ENCODE measurements at places on chromosomes 6 and 20.
A peak's percentile ranks its signal among the peaks of the same experiment; 100 is the strongest.

DNA sequence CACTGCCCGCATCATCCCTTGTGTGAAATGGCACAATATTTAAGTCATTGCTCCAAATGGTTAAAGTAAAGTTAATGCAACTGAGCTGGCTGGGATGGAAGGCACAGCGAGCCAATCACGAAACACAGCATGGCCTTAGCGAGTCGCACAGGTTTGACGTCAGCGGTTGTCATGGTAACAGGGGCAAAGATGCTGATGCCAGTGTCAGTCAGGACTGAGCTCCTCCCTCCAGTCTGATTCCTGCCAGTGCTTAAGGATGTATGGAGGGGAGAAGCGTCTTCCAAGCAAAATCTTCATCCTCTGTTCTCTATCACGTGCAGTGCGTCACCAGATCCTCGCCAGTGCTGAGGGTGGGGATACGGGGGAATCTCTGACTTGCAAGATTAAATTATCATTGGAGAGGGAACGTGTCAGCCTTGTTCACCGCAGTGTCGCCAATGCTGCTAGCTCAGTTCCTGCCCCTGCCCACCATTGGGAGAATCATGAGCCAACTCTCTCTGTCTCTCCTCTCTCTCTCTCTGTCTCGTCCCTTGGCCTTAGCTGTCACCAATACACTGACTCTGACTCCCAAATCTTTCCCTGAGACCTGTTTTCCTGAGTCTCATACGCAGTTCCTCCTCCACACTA lies 24.5 kb downstream of the TSPYL4 start:
- no peak for DNase-seq

DNA sequence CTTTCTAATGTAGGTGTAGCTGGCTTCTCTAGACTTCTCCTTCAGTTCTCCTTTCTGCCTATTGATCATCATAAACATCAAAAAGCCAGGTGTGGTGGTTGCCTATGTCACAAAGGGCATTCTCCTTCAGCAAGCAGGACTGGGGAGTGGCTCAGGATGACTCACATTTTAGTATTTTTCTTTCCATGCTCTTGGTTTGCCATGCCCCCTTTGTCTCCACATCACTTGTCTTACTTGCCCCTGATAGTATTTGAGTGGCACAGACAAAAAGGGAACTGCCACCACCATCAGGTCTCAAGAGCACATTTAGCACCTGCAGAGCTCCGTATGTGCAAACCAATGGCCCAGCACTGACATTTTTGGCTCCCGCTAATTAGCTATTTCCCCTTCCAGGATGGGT lies 698.8 kb downstream of the DHX35 start:
- DNase-seq = no peak

- DNase-seq = peak; percentile 39
Observed at GRCh38 chr6:161195386-161195785, 78.5 kb downstream of the AGPAT4 start.

- no peak for DNase-seq
Observed at GRCh38 chr20:64241061-64241460, 14.5 kb upstream of the PCMTD2 start.

GRCh38 chr6:34148631-34149451 lies 3.0 kb upstream of the GRM4 start:
- DNase-seq = no peak

DNA sequence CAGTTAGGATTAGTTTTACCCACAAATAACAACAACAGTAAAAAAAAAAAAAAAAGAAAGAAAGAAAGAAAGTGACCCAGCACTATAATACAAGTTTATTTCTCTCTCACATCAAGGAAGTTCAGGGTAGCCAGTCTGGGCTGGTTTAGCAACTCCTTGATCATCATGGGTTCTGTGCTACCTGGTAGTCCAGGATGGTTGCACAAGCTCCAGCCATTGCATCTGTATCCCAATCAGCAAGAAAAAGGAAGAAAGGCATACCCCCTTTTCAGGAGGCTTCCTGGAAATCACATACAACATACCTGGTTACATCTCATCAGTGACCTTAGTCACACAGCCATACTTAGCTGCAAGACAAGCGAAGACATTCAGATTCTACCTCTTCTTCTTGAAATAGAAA lies 128.5 kb downstream of the MTHFD1L start:
- no peak for DNase-seq

- no peak for DNase-seq
Observed at GRCh38 chr6:101443315-101443714, 49.8 kb downstream of the GRIK2 start.

DNA sequence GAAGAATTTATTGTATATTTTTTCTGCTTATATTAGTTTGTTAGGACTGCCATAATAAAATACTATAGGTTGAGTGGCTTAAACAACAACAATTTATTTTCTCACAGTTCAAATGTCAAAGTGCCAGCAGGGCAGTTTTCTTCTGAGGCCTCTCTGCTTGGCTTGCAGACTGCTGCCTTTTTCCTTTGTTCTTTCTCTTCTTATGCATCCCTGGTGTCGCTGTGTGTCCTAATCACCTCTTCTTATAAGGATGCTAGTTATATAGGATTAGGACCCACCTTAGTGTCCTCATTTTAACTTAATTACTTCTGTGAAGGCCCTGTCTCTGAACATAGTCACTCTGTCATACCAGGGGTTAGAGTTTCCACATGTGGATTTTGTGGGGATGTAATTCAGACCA lies 354.4 kb downstream of the NKAIN2 start:
- DNase-seq = no peak

GRCh38 chr6:32912951-32913350 lies 27.9 kb downstream of the HLA-DMB start:
- DNase-seq = no peak

DNA sequence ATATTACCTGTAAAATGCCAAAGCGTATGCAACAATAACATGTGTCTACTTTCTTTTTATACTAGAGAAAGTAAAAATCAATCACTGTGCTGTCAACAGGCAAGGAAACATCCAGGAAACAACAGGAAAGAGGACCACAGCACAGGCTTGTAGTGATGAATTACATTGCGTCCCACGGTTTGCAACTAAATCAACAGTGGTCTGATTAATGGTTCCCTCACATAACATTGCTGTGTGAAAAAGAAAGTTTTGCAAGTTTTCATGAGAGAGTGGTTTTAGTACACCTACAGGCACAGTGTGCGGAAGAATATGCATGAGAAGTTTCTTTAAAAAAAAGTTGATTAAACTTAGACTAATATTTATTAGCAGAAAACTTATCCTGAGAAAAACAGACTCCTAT lies 329.5 kb upstream of the HSF2 start:
- no peak for DNase-seq

DNA sequence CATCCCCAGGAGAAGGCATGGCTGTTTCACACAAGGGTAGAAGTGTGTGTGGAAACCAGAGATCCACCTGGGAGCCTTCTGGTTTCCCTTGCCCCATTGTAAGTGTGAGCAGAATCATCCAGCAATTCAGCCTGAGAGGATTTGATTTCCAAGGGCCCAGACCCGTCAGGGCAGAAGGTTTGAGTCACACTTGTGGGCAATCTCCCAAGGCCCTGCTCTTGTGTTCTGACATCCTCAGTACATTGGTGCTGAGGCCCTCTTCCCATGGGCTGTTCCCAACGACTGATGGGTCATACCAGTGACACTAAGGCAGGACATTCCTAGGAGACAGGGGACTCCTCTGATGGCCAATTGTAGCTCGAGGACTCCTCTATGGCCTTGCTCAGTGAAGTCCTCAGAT lies 58.2 kb upstream of the POLR1H start:
- no peak for DNase-seq

GRCh38 chr20:16066571-16066970 lies 506.7 kb downstream of the KIF16B start:
- no peak for DNase-seq

GRCh38 chr20:51452091-51452613 lies 90.4 kb downstream of the NFATC2 start:
- no peak for DNase-seq

DNA sequence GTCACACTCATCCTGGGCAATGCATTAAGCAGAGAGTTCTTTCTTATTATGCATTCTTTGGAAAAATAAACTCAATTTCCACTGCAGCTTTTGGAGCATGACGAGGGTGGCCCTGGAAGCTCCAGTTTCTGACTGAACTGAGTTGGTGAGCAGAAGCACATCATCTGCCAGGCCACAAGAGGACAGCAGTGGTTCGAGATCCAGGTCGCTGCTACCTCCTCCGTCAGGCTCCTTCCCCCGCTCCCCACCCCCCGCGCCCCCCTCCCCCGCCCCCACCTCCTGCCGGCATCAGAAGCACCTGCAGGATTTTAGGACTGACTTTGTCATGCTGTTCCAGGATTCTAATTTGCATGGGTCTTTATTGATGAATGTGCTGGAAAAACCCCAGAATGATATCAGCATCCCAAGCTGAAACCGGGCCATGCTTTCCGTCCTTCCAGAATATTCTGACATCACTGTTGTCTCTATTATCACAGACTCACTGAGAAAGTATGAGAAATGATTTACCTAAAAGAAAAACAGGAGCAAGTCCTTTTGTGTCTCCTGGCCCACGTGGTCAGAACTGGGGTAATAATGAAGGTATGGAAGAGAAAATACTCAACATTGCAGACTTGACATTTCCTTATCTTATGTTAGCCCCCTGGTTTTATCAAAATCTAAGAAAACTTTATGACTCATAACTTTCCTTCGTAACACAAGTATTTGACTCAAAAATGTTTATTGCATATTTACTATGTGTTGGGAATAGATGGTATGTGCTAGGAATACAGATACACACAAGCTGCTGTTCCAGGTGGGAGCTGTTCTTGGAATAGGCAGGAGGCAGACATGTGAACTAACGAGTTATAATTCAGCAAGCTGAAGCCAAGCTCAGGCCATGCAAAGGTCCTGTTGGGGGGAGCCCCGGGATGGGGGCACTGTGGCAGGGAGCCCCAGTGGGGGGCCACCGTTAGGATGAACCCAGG lies 220.2 kb upstream of the EXOC2 start:
- DNase-seq = no peak

- DNase-seq = no peak
Observed at GRCh38 chr6:31569861-31570536, 2.1 kb upstream of the LTA start.

DNA sequence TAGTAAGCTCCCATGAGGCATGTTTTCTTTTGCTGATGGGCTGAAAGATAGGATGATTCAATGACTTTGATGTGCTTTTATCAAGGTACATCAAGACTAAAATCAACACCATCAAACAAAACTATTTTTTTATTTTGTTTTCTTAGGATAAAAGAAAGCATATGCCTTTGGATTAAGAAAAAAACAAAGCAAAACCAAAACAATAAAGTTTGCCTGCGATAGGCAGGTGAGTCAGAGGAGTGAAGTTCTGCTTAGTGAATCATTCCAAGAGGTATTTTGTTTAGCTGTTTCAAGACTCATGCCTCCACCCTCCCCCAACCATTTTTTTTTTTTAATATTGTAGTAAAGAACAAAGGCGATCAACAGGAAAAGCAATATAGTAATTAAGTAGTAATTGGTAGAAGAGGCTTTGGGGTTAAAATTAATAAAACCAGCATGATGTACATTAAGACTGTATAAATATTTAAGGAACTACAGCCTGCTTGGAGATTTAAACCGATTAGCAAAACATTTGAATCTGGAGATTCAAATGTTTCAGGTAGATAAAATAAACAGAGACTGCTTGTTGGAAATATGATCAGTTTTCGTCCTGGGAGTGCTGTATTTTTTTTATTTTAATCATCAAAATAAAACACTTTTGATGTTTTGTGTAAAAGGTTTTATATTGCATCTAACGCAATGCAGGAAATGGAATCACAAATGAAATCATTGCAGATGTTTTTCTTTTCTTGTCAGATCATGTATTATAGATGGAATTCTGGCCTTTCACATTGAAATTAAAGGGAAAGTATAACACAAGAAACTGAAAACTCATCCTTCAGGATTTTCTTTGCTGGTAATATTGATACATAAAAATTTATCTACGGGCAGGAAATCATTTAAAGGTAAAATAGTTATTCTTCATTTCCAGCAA lies 482.3 kb upstream of the MANEA start:
- no peak for DNase-seq

DNA sequence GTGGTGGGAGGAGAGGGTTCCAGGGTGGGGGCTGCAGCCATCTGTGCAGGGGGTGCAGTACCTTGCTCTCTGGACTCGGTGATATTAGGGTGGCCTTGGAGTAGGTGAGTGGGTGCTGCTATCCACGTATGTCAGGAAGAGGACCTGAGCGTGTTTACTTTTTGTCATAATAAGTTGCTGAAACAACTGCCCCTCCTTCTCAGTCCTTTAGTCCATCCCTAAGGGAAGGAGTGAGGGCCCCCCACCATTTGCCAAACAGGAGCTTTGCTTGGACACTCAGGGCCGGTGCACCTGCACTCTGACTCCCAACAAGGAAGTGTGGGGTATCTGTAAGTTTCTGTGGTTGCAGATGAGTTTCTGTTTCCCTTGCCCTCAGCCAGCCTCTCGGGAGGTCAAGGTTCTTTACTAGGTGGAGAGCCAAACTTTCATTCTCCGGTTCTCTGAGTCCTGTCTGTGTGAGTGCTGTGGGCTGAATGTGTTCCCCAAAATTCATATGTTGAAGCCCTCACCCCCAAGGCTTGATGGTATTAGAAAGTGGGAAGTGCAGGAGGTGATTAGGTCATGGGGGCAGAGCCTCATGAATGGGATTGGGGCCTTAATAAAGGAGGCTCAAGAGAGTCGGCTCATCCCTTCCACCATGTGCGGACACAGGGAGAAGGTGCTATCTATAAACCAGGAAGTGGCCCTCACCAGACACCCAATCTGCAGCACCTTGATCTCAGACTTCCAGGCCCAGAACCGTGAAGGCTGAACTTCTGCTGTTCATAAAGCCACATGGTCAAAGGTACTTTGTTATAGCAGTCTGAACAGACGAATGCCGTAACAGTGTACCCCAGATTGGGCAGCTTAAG lies 19.6 kb upstream of the CCR6 start:
- no peak for DNase-seq

- DNase-seq = no peak
Observed at GRCh38 chr6:90914312-90914711, 327.4 kb upstream of the MAP3K7 start.

GRCh38 chr20:57746201-57746600 lies 36.4 kb upstream of the PMEPA1 start:
- DNase-seq = no peak

DNA sequence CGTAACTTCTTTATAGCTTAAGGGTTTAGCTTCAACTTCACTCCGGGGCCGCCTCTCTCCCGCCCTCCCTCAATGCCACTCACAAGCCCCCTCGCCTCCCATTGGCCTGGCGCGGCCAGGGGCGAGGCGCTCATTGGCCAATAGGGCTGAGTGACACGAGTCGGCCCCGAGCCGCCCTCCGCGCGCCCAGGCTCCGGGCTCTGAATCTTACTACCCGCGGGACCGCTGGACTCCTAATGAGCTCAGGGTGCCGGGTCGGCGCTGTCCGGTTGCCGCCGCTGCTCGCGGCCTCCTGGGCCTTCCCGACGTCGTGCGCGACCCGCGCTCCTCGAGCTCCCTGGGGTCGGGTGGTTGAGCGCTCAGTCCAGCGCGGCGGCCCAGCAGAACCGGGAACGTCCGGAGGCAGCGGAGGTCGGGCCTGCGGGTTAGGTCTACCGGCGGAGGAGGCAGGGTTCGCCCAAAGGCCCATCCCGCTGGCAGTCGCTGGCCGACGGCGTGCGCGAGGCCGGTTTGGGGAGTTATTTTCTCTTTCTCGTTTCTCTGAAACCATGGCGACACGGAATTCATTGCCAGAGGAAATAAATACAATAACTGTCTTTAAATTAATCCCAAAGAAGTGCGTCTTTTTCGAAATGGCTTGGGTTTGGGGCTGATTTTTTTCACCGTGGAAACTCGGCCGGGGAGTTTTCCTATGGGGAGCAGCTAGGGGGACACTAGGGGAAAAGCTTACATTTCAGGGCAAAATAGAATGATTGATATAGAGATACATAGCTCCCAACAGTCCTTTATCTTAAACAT lies at the start of gene SIM1:
SIM1 (minus strand) TSS at position 19 of the 798 bp plus-strand sequence. CDS start 1,453 bp downstream, outside the sequence.
- peak; percentile 9 for DNase-seq
